Testis (tissue), 5 donors: ENCODE measurements at places on chromosomes 3 and 15. TPM values are rescaled to one million over a fixed set of nuclear protein-coding genes. Genes with fewer than 3 reads are reported as not detected.

C3orf20 gene
- 11.0 TPM for total RNA-seq

AP3S2 gene
- 45.8 TPM for total RNA-seq

EPHB1 gene
- 31.3 TPM for total RNA-seq

ADAMTSL3 gene
- 9.4 TPM for total RNA-seq
